ENCODE measurements at places on chromosomes 16 and 17.
A peak's percentile ranks its signal among the peaks of the same experiment; 100 is the strongest.

- no peak for DNase-seq
Measured at GRCh38 chr16:23351360-23351759, 49.3 kb downstream of the SCNN1B start.

GRCh38 chr16:55508941-55509931 is at the start of gene LPCAT2:
LPCAT2 (plus strand) TSS chr16:55509072; CDS start chr16:55509182, 110 bp downstream.
- DNase-seq: peak; percentile 96

GRCh38 chr17:20154286-20155000 is 145.3 kb downstream of the SPECC1 start:
- no peak for DNase-seq

- DNase-seq: no peak
Measured at GRCh38 chr16:78659668-78660217, 560.3 kb downstream of the WWOX start.

GRCh38 chr16:70656712-70657263 is 10.4 kb downstream of the IL34 start:
- peak; percentile 52 for DNase-seq

GRCh38 chr17:78393575-78393974 is 15.1 kb downstream of the PGS1 start:
- DNase-seq: no peak

GRCh38 chr17:79104898-79105600 is 30.4 kb downstream of the ENGASE start:
- DNase-seq: no peak

DNA sequence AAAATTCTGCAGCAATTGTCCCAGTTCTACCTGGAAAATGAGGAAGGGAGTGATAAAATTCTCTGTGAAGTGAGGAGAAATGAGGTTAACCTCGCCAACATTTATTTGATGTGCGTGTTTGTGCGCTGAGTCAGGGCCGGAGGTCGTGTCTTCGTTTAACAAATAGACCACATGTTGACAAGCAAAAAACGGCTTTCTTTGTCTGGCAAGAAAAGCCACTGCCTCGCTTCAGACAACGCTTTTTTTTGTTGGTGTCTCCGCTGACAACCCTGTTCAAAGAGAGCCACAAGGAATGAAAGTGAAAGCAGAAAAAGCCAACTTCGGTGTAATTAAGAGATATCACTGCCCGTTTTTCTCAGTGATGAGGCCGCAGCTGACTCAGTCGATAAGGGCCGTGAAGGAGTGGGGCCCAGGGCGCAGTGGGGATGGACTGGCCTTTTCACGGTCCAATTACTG is 510.6 kb downstream of the CDH13 start:
- DNase-seq: no peak

- DNase-seq: no peak
Measured at GRCh38 chr17:80902963-80903611, 88.6 kb upstream of the CHMP6 start.

GRCh38 chr17:41178341-41178740 is 320 bp upstream of the KRTAP4-2 start:
- no peak for DNase-seq

DNA sequence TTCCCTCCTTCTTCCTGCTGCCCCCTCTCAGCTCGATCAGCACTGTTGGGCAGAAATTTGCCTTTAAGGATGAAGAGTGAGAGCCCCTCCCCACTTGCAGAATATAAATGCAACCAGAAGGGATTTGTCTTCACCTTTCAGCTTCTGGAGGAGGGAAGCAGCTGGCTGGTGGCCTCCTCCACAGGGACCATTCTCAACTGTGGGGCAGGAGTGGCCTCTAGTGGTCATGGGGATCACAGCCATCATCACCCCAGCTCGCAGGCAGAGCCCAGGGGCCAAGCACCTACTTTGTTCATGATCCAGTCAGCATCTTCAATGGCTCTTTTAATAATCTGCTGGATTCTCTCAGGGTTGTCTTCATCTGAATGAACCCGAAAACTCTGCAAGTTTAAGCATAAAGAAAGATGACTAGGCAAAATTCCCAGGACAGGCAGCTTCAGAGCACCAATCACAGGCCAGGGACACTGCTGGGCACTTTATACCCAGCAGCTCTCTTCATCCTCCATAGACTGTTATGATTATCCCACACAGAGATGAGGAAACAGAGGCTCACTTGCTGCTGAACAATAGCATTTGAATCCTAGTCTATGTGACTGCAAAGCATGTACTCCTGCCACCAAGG is 13.1 kb downstream of the LYRM9 start:
- peak; percentile 85 for DNase-seq

All from GM23338 (cell line).